ENCODE measurements at places on chromosomes 6 and 20.

- DNase-seq, result no peak
Observed at GRCh38 chr6:129287231-129288177, 404.6 kb downstream of the LAMA2 start.

- no peak for DNase-seq
Observed at GRCh38 chr20:50233325-50234212, 42.9 kb downstream of the CEBPB start.

GRCh38 chr20:63587256-63587655 lies 13.2 kb upstream of the HELZ2 start:
- DNase-seq, result no peak

GRCh38 chr6:136383268-136383937 lies 93.8 kb upstream of the BCLAF1 start:
- no peak for DNase-seq

GRCh38 chr20:20897922-20898321 lies 185.5 kb upstream of the RALGAPA2 start:
- no peak for DNase-seq

DNA sequence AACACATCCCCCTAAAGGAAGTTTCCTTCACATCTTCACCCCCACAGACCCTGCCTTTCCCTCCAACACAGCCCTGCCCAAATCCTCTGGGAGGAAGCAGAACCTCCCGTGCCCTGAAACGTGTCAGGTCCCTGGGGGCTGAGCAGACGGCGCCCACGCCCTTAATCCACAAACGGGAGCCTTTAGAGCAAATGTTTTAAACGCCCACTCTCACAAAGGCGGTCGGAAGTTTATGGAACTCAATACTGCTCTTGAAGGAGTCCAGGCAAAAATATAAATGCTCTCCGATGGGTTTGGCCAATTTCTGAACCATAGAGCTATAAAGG lies 237.1 kb upstream of the AFDN start:
- no peak for DNase-seq

Measured in activated T-cell treated with anti-CD3 and anti-CD28 coated beads, Interleukin-2, amount 50 U/mL, for 72 hours (primary cell).